ENCODE measurements at places on chromosomes 11 and 22. TPM values are rescaled to one million over a fixed set of nuclear protein-coding genes. Genes with fewer than 3 reads are reported as not detected.

CARD18 gene
- total RNA-seq: not detected

GGTLC2 gene
- not detected for total RNA-seq

SLC3A2 gene
- 438 TPM for total RNA-seq

HTR3B gene
- not detected for total RNA-seq

CDC42EP1 gene
- 68.7 TPM for total RNA-seq

TRIM34 gene
- total RNA-seq: 2.8 TPM

ACAT1 gene
- total RNA-seq: 36.7 TPM

PDE2A gene
- total RNA-seq: 0.79 TPM

MAPK12 gene
- 6.6 TPM for total RNA-seq

PDE3B gene
- total RNA-seq: 31.2 TPM

LRP5 gene
- total RNA-seq: 165 TPM

C11orf87 gene
- not detected for total RNA-seq

All from HT-29 (cell line).